Right lobe of liver (tissue), 6 donors: ENCODE measurements at places on chromosomes 1 and 21.
A peak's percentile ranks its signal among the peaks of the same experiment; 100 is the strongest.

DNA sequence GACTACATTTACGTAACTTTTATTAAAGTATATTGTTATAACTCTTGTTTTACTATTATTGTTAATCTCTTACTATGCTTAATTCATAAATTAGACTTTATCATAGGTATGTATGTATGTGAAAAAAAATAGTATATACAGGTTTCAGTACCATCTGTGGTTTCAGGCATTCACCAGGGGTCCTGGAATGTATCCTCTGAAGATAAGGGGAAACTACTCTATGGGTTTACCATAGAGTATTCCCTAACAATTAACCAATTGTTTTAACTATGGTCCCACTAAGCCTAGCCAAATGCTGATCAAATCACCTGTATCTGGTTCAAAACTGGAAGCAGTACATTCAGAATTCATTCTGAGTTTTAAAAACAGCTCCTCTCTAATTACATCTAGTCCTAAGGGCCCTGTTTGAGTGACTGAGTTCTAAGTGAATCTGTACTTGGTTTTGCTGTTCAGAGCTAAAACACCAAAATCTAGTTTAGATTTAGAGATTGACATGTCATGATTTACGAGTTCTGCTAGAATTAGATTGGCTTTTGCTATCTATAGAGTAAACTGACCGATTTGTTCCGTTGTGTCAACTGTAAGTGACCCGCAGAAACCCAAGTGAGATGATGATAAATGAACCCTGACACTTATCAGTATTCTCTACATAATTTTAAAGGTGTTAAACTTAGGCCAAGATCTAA, 93.5 kb upstream of the GNG4 start:
- no peak for DNase-seq

DNA sequence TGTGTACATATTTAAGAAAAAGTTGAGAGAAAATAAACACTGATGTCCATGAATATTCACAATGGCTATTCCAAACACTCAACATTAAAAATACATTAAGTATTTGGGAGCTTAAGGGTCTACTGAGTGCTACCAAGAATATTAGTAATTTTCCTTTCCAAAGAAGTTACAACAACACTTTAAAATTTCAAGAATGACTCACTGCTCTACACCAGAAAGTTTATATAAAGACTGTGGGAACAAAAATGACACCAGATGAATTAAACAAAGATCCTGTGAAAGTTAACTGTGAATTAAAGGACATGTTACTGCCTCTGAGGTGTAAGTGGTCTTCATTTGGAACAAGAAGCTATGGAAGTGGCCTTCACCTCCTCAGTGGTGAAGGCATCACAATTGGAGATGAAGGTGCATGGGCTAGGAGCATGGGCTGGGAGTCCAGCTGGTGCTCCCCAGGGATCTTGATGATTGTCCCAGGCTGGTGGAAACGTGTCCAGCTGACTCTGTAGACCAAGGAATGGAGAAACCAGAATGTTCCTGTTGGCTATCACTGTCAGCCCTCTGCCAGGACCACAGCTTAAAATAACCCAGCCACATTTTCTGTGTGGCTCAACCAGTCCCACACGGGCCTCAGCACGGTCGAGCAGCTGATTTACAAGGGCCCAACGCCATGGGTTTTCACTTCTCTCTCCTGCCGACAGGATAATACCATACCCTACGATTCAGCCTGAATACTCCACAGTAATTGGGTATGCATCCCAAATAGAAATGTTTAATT, 28.8 kb downstream of the TAF5L start:
- DNase-seq: no peak

- no peak for DNase-seq
These were observed 25.2 kb upstream of the GNPAT start for GRCh38 chr1:231215681-231216385.

GRCh38 chr1:83641206-83641658, 357.7 kb downstream of the TTLL7 start:
- no peak for DNase-seq

DNA sequence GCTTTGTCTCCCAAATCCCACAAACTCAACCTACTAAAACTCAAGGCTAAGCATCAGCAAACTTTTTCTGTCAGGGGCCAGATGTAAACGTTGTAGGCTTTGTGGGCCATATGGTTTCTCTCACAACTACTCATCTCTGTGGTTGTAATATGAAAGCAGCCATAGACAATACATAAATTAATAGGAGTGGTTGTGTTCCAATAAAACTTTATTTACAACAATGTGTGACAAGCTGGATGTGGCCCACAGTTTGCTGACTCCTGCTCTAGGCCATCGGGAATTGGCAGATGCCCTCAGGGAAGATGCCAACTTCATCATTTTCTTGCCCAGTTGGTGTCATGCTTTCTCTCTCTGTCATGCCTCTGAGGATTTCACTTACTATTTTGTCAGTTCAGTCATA, 17.5 kb upstream of the ERRFI1 start:
- no peak for DNase-seq

DNA sequence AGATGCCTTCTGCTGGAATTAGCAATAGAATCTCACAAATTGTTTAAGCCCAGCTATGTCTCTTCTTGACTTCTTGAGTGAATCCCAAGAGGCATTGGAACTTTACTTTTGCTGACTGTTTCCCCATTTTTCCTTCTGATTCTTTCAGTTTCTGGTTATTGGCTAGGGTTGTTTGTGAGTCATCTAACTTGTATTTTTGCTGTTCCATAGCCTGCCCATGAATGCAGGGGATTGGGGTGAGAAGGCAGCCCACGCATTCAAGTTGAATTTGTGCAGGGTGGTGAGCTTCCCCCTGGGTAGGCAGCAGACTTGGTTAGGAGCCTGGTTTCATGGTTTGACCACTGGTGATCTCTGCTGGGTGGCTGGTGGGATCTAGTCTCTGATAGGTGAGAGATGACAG, 10.4 kb upstream of the KLF17 start:
- DNase-seq: no peak

- DNase-seq: no peak
These were observed 34.4 kb upstream of the PKP1 start for GRCh38 chr1:201248721-201249559.

DNA sequence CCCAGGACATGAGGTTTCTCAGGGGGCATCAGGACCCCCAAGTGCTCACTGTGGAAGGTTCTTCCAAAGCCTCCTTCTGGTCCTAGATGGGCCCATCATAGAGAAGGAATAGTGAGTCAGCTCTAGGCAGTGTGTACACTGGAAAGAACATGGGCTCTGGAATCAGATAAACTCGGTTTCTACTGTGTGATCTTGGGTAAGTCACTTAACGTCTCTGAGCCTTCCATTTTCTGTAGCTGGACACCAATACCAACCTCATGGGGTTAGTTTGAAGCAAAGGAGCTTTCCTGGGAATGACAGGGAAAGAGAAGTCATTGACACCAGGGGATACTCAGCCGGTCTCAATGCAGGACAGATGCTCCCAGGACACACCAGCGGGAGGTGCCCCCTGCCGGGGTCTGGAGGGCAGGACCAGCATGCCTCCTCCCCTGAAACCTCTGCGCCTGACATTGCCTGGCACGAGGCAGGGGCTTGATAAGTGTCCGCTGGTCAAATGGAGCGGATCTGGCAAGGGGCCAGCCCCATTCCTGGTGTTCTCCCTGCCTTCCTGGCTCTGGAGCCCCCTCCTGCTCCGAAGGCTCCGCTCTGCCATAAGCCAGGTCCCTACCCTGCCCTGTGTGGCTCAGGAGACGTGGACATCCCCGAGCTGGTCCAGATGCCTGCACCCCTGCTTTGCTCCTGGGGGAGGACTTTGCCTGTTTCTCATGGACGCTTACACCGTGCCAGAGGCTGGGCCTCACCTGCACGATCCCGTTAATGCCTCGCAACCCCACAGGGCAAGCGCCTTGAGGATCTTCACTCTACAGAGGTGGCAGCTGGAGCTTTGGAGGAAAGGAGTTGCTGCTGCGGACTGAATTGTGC, 52.8 kb downstream of the EDN2 start:
- DNase-seq: peak; percentile 63

DNA sequence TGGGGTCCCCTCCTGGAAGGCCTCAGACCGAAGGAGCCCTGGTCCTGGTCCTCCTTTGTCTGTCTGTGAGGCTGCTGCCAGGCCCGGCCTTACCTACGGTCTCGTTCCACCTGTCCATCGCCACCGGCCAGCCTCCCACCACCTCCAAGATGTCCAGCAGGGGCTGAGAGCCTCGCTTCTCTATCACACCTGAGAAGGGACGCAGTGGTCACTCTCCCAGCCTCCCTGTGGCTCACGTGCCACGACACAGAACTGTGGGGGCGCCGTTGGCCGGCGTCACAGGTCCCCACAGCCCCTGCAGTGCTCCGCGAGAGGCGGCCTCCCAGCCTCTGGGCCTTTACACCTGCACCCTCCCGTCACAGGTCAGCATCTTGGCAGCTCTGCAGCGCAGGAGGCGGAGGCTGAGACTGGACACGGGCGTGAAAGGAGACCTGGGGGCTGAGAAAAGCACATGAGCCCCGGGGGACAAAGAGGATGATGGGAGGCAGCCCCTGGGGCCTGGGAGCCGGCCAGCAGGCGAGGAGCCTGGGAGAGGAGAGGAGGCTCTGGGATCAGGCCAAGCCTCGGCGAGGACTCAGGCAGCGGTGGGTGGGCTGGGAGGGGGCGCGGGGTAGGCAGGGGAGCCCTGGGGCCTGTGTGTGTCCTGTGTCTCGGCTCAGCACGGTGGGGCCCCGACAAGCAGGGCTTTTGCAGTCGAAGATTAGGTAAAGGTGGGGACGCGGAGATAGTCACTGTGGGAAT, 20.5 kb downstream of the PRXL2B start:
- DNase-seq: no peak

DNA sequence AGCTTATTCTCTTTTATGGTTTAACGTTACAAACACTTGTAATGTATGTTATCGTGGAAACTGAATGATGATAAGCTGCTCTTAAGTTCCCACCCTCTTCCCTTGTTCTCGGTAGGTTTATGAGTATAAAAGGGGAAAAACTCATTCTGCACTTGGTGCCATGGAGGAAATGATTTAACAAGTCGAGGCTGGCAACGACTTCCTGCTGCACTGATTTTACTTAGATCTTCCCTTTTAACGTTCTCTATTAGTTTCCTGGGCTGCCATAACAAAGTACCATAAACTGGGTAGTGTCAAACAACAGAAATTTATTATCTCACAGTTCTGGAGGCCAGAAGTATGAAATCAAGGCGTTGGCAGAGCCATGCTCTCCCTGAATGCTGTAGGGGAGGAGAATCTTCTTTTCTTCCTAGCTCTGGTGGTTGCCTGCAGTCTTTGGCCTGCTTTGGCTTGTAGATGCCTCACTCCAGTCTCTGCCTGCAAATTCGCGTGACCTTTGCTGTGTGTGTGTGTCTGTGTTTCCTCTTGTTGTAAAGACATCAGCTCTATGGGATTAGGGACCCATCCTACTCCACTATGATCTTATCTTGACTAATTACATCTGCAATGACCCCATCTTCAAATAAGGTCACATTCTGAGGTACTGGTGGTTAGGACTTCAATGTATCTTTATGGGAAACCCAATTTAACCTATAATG, 26.3 kb downstream of the HUNK start:
- no peak for DNase-seq

- DNase-seq: no peak
These were observed 21.3 kb upstream of the KCNE2 start for GRCh38 chr21:34342476-34342875.

DNA sequence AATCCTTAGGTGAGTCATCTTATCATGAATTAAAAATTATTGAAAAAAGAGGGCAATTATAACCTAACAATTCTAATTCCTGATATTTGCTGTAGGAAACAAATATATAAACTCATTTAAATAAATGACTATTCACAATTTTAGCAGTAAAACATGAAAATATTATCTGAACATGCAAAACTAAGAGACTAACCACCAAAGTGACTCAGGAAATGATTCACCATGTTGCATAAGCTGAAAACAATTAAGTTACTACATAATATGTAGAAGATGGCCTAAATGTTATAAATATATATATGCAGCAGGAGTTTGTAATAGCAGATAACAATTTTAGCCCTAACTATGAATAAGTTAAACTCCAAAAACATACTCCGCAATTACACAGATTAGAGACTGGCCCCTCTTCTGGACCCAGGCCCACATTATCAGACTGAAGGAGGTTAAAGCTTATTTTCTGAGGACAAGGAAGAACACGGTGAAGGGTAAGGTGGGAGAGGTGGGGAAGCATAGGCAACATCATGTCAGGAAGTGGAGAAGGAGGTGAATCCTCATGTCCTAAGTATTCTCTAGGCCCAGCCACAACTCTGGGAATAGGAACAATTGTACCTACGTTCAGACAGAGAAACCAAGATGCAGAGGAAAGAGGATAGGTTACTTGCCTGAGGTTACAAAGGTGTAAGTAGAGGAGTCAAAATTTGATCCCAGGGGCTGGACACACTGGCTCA, 15.6 kb upstream of the AIM2 start:
- DNase-seq: no peak

DNA sequence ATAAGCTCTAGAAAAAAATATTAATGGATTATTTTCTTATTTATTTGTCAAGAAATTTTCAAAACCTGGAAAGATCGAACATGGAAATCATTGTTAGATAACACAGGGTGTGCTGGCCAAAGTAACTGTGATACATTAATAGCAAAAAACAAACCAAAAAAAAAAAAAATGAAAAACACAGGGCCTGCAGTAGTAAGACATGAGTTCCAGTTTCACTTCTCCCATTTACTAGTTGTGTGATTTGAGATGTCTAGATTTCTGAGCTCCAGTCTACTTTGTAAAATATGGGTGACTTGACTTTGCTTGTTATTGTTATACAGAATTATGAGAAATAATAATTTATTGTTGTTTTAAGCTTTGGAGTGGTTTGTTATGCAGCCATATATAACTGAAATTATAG, 13.6 kb downstream of the FAM177B start:
- no peak for DNase-seq

DNA sequence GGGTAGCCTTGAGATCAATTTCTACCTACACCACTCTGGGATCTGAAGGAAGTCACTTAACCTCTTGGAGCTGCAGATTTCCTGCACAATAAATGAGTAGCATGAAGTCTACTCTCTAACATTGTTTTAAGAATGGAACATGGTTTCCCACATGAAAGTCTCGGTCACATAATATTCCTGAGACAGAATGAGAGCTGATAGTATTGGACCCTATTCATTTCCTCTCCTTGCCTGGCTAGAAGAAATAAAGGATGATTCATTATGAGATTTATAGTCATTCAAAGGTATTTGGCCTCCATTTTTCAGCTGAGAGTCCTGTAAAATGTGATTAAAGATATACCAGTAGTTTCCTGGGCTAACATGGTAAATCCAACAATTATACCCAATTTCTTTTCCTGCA, 56.7 kb downstream of the ARHGAP29 start:
- DNase-seq: no peak

DNA sequence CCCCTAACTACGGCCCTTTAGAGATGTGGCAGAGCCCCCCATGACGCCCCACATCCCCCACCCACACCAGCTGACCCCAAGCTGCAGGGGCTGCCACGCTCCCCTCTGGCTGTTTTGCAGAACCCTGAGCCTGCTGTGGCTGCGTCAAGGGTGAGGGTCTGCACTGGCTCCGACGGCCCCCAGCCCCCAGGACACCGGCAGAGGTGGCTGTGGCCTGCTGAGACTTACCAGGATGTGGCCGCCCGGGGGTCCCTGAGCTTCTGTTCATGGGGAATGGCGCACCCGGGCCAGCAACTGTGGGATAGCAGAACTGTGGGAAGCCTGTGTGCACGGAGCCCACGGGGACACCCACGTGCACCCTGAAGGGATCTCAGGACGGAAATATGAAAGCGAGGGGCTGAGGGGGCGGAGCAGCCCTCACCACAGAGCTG, 12.8 kb upstream of the RNF223 start:
- DNase-seq: no peak

GRCh38 chr1:215188302-215188950, 105.9 kb downstream of the KCNK2 start:
- DNase-seq: no peak

- DNase-seq: no peak
These were observed 123.3 kb downstream of the PCNX2 start for GRCh38 chr1:233172201-233172600.

GRCh38 chr1:156812293-156812990, 4.2 kb downstream of the SH2D2A start:
- no peak for DNase-seq
